ENCODE measurements at places on chromosomes 6 and 20. TPM values are rescaled to one million over a fixed set of nuclear protein-coding genes. Genes with fewer than 3 reads are reported as not detected.

The TRDN gene
- 90.2 TPM for total RNA-seq

The SLC35F1 gene
- total RNA-seq, result 1.3 TPM

The COX4I2 gene
- 9.0 TPM for total RNA-seq

The LIN28B gene
- not detected for total RNA-seq

The SIRPA gene
- total RNA-seq, result 32.4 TPM

The TXLNB gene
- total RNA-seq, result 74.7 TPM

The EPPIN gene
- not detected for total RNA-seq

The TUBB2B gene
- 2.2 TPM for total RNA-seq

The GATA5 gene
- total RNA-seq, result 9.6 TPM

The FUT9 gene
- not detected for total RNA-seq

The SMPDL3A gene
- 6.6 TPM for total RNA-seq

The ENPP1 gene
- 5.5 TPM for total RNA-seq

- no peak for DNase-seq
Measured at GRCh38 chr6:13194852-13195251, 133.5 kb downstream of the TBC1D7 start.

DNA sequence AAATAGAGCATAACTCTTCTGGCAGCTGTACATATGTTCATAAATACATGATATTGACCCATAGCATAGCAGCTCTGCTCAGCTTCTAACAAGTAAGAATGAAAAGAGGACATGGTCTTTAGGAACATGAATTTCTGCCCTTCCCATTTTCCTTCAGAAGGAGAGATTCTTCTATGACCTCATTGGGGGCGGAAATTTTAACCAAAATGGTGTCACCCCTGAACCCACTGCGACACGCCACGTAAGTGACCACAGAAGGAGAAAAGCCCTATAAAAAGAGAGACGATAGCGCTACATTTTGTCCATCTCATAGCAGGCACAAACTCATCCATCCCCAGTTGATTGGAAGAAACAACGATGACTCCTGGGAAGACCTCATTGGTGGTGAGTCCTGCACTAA lies at the start of gene IL17A:
Gene IL17A, plus strand, starts transcription at position 301 of the 400 bp plus-strand sequence. Its CDS starts 57 bp downstream, at position 358.
- DNase-seq, result no peak

- no peak for DNase-seq
Measured at GRCh38 chr20:57714409-57715267, 4.8 kb upstream of the PMEPA1 start.

DNA sequence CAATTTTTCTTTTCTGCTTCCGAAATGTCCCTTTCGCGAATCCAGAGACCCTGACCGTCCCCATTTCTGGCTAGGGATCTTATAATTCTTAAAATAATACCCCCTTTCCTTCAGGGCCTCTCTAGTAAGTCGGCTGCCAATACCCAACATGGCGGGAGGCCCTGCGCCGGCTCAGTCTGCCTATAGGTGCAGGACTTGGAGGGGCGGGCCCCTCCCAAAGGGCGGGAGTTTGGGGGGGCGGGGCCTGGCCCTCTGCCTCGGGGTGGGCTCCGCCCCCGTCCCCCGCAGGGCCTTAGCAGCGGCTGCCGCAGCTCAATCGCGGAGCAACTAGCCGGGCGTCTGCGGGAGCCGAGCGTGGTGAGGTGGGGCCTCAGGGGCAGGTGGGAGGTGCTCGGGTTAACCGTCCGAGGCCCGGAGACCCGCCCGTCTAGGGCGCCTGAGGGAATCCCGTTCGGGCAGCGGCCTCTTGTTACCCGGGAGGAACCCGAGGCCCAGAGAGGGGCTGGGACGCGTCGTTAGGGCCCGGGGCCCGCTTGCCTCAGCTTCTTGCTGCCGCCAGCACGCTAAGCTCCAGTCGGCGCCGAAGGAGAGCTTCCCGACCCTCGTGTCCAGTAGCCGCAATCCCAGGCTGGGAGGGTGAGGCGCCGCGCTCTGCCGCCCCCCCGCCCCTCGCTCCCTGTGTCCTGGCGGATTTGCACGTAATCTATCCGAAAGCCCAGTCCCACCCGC lies at the start of gene CEP250:
Gene CEP250, plus strand, starts transcription at position 718 of the 729 bp plus-strand sequence. CDS start 6,770 bp downstream, outside the sequence.
- DNase-seq, result peak; percentile 91

DNA sequence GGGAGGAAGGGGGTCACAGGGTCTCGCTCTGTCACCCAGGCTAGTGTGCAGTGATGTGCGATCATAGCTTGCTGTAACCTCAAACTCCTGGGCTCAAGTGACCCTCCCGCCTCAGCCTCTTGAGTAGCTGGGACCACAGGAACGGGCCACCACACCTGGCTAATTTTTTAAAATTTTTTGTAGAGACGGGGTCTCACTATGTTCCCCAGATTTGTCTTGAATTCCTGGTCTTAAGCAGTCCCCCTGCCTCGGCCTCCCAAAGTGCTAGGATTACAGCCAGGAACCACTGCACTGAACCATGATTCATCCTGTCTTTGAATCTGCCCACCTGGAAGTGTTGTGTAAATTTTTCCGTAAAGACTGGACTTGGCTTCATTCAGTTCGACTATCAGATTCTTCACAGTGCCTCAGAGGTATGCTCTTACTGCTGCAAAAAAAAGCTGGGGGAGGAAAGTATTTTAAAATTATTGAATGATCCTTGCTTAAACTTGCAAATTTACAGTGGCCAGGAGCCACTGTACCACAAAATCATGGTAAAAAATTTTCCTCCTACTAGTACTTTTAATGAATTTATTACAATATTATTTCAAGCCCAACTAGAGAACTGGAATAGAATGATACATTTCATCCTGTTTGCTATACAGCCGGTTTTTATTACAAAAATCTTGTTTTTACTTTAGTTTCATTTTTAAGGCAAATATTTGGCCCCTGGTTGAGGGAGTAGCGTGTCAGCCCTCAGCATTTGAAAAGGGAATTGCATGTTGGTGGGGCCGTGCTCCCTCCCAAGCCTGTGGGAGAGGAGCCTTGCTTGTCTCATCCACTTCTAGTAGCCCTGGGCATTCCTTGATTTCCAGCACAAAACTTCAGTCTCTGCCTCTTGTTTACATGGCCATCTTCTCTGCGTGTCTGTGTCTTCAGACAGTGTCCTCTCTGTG lies 202.5 kb upstream of the SGK1 start:
- no peak for DNase-seq

DNA sequence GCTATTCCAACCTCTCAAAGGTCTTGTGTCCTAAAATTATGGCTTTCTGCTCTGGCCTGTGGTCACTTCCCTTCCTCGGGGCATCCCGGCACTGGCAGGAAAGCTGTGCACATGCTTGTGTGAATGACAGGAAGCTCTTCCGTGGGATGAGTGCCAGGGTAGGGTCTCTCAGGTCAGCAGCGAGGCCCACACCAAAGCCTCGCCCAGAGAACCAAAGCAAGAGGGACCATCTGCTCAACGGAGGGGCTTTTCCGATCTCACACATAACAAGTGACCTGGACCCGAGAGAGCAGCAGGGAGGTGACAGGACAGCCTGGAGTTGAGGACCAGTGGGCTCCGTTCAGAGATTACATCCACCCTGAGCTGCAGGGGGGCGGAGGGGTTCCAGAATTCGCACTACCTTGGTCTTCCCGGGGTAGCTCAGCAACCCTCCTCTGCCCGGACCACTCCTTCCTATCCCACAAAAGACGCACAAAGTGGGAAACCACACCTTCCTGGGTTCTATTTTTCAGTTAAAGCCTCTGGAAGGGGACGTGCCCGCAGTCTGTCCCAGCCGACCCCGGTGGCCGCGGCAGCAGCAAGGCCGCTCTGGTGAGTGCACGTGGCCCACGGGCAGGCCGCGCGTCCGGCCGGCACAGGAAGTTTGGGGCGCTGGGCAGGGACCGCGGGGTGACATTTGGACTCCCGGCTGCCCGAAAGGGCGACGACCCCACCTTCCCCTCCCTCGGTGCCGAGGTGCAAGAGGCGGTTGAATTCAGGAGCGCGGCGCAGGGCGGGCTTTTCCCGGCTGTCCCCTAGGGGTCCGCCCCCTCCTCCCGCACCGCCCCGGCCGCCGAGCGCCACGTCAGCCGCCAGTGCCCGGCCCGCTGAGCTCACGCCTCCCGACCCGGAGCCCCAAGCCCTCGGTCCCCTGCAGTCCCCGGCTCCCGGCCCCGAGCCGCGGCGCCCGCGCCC lies 988 bp downstream of the TXNDC5 start:
- DNase-seq, result no peak

- DNase-seq, result no peak
Measured at GRCh38 chr6:103079867-103080266, 1686.4 kb downstream of the GRIK2 start.

GRCh38 chr20:50559149-50559548 lies 49.0 kb downstream of the PTPN1 start:
- no peak for DNase-seq

DNA sequence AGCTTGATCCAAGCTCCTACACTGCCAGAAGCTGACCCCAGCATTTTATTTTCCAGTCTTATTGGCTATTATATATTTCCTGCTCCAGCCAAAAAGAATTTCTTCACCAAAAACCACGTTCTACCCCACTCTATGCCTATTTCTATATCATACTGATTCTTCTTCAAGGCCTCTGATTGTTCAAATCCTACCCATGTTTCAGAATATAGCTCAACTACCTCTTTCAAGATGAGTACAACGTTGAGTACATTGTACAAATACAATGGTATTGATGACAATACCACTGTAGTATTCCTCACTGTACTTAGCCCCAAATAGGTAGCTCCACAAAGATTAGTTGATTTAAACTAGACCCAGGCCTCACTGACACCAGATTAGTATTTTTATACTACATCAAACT lies 31.0 kb downstream of the ASCC3 start:
- no peak for DNase-seq

DNA sequence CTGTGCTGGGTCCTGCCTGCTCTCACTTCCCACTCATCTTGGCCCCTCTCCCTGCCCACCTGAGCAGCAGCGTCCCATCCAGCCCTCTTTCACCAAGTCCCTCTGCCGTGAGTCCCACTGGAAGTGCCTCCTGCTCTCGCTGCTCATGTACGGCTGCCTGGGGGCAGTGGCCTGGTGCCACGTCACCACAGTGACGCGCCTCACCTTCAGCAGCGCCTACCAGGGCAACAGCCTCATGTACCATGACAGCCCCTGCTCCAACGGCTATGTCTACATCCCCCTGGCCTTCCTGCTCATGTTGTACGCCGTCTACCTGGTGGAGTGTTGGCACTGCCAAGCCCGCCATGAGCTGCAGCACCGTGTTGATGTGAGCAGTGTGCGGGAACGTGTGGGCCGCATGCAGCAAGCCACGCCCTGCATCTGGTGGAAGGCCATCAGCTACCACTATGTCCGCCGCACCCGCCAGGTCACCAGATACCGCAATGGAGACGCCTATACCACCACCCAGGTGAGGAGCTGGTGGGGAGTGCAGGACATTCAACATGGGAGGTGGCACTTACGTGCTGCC lies 2.8 kb downstream of the TMEM151B start:
- no peak for DNase-seq

DNA sequence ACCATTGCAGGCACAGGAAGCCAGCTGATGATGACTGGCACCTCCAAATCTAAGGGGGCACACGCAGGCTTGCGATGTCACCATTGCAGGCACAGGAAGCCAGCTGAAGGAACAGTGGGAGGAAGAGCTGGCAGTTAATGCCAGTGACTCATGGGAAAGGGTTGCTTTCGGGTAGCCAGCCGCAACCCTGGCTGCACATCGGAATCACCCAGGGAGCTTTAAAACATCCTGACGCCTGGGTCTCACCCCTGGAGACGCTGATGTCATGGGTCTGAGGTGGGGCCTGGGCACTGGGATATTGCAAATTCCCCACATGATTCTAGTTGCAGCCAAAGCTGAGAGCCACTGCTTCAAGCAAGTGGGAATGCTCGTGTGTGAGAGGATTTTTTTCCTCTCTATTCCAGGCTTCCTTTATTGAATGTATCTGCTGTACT lies 16.1 kb upstream of the CCN6 start:
- peak; percentile 93 for DNase-seq

- no peak for DNase-seq
Measured at GRCh38 chr6:125516644-125517043, 214.9 kb upstream of the HDDC2 start.

GRCh38 chr6:166361077-166361429 lies 18.7 kb upstream of the SFT2D1 start:
- no peak for DNase-seq

DNA sequence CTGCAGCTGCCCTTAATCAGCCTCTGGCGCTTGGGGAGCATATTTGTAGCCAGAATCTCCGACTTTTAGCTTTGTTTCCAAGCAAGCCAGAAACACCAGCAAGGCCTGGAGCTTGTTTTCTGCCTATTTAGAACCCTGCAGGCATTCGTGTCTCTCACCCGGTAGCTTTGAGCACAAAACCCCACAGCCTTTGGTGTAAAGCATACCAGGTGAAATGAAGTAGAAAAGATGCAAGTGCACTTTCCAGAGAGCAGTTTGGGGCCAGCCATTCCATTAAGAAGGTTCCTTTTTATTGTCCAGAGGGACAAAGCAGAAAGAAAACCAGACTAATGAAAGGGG lies 736 bp downstream of the FAM217B start:
- DNase-seq, result no peak

DNA sequence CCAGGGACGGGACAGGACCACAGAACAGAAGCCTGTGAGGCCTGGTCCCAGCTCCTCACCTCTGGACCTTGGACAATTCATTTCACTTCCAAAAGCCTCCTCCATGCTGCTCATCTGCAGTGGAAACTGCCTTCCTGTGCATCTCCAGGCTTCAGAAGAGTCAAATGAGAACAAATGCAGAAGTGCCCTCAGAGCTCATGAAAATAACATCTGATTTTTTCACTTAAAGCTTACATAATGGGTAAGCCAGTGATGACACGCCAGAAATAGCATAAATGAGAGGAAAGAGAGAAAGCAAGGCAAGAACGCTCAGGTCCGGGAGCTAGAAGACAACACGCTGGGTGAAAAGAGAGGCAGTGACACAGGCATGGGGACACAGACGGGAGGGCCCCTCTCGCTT lies 7.9 kb downstream of the CNKSR3 start:
- DNase-seq, result no peak

- DNase-seq, result peak; percentile 76
Measured at GRCh38 chr6:53725791-53726575, 60.4 kb upstream of the KLHL31 start.

DNA sequence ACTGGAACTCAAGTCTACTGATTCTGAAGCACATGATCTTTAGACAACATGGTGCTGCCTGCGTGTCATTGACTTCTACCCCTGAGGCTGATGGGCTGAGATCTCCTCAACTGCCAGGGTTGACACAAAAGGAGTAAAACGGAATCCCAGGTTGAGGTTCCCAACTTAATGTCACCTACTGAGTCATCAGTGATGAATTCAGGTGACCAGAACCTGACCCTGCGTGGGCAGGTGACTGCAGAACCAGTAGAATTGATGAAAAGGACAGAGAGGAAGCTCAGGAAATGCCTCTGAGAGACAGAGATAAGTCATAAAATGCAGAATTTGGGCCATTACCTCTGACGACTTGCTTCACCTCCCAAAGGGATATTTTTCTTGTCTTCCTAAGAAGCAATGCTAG lies 7.7 kb upstream of the KIZ start:
- DNase-seq, result no peak

- no peak for DNase-seq
Measured at GRCh38 chr6:129895692-129896091, 34.6 kb upstream of the TMEM244 start.

GRCh38 chr6:12594530-12594893 lies 122.1 kb upstream of the PHACTR1 start:
- DNase-seq, result no peak

DNA sequence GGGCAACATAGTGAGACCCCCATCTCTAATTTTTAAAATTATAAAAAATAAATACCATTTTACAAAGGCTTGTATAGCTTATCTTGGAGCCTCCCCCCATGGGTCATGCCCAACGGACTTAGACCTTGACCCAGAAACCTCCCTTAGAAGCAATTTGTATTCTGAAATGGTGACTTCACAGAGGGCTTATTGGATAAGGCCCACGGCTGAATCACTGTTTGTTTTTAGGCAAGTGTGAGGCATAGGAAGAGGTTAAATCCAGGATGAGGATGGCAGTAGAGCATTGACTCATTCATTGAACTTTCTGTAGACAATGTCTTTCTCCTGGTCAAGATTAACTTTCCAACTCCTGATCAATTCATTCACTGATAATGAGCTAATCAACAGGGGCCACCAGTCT lies 6.2 kb upstream of the SNAI1 start:
- DNase-seq, result no peak

All from right atrium auricular region (tissue), 2 donors.